ENCODE measurements at places on chromosomes 2 and 18.

DNA sequence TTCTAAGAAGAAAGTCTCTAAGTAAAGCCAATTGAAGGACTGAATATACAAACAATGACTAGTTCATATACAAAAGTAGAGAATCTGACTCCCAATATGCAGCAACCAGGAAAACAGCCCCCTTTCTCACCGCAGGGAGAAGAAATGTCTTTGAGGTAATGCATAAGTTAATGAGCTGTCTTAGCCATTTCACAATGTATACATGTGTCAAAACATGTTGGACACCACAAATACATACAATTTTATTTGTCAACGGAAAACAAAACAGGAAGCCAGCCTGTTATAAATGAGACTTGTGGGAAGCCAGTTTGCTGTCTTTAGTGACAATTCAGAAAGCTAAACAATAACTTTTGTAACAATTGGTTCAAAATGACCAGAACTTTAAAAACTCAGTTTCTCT lies 389.2 kb downstream of the CBLN2 start:
- DNase-seq = no peak

DNA sequence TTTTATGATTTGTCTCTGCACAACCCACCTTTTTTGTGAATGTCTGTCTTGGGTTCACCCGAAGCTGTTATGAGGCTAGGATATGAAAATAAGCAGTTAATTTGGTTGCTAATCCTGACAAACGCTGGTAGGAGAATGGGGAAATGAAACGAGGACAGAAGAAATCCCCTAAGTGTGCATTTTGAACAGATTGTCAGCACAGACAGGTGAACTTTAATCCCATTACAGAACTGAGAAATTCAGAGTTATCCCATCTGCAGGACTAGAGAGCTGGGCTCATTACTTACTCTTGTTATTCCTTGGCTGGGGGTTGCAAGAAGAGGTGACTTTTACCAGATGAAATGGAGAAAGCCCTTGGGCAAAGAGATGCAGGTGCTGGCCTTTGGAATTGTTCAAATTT lies 123.3 kb upstream of the NYAP2 start:
- DNase-seq = no peak

GRCh38 chr2:236075802-236076201 lies 92.4 kb downstream of the GBX2 start:
- no peak for DNase-seq

- no peak for DNase-seq
Observed at GRCh38 chr18:77084688-77085035, 47.9 kb downstream of the MBP start.

DNA sequence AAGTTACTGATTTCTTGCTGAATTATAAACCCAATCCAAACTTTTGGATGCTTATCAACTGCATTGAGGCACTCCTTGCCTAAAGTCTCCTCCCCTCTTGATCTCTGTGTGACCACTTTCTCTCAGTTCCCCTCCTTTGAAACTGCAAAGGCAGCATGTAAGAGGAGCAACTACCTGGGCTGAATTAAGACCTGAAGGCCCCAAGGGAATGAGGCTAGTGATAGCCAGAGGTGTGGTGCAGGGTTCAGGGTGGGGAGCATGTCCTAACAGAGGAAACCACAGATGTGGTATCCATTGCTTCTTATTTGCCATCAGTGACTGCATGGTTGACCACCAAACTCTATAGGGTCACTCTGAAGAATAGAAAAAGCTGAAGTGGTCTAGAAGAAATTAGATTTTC lies 557.9 kb downstream of the TNS1 start:
- no peak for DNase-seq

GRCh38 chr18:47317824-47318508 lies 66.5 kb upstream of the SKOR2 start:
- no peak for DNase-seq

GRCh38 chr2:74304332-74305148 lies 38.7 kb downstream of the SLC4A5 start:
- DNase-seq = no peak

GRCh38 chr2:3527886-3528785 lies 8.8 kb upstream of the ADI1 start:
- no peak for DNase-seq

GRCh38 chr2:86833315-86833714 lies 28.4 kb downstream of the CD8B start:
- DNase-seq = no peak

DNA sequence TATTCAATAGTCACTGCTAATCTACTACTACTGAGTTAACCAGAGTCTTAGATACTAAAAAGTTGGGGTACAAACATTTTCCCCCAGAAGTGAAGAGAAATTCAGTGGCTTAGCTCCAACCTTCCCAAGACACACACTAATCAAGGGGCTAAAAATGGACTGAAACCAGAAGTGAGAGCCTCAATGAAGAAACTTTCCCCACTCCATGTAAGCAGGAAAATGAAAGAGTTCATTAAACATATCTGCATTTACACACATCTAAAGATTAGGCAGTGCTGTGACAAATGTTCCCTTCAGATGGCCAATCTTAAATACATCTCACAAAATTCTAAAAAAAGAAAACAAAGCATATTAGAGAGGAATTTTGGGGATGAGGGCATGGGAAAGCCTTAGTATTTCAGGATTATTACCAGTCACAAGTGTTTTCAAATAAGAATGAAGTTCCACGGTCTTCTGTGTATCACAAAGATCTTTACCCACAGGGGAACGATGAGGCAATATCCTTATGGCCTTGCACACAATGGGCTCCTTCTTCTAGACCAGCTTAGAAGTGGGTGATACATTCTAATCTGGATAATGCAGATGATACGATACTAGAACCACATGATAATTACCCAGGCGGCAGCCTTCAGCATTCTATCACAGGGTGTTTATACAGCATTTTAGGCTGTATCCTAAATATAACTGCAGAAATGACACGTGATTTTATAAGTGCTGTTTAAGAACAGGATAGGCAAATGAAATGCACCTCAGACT lies 17.1 kb downstream of the ANKRD44 start:
- no peak for DNase-seq

GRCh38 chr2:184620367-184620766 lies 22.0 kb downstream of the ZNF804A start:
- DNase-seq = no peak

- DNase-seq = no peak
Observed at GRCh38 chr2:78979380-78980151, 45.9 kb upstream of the REG3G start.

- no peak for DNase-seq
Observed at GRCh38 chr2:44450082-44450481, 88.3 kb downstream of the CAMKMT start.

GRCh38 chr2:57497489-57498096 lies 549.0 kb upstream of the VRK2 start:
- DNase-seq = no peak

DNA sequence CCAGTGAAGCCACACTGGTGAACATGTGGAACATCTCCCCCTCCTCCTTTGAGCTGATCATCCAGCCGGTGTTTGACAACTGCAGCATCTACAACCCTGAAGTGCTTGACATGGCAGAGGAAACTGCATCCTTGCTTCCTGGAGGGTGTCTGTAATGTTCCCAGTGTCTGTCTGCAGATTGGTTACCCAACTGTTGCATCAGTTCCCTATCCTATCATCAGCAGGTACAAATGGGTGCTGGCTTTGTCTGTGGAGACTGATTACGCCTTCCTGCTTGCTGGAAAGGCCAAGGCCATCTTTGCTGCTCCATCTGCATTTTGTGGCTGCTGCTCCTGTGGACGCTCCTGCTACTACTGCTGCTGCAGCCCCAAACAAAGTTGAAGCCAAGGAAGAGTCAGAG lies 83.5 kb downstream of the SKA1 start:
- no peak for DNase-seq

DNA sequence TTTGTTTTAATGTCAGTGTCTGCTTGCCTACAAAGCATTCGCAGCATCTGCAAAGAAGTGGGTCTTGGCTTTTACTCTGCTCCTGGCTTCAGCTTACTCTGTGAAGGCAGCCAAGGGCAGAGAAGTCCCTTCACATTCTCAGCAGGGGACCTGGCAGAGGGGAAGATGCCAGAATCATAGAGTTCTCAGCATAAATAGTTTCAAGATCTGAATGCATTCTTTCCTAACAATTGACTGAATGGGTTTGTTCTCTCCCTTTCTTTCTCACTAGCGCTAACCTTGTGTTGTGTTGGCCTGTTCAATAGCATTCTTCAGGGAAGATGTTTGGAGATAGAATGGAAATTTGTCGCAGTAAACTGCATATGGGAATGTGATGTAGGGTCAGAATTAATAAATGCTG lies 106.9 kb downstream of the FARSB start:
- no peak for DNase-seq
